Activated T-cell treated with anti-CD3 and anti-CD28 coated beads for 1 hour (primary cell): ENCODE measurements at places on chromosomes 7 and 10.
A peak's percentile ranks its signal among the peaks of the same experiment; 100 is the strongest.

- DNase-seq = no peak
These were observed 70.1 kb upstream of the CABCOCO1 start for GRCh38 chr10:61592581-61592980.

- DNase-seq = no peak
These were observed 28.6 kb downstream of the MRPL32 start for GRCh38 chr7:42960762-42961161.

- no peak for DNase-seq
These were observed 12.8 kb downstream of the CFTR start for GRCh38 chr7:117492649-117493048.

- DNase-seq = no peak
These were observed 126.5 kb upstream of the UNC5B start for GRCh38 chr10:71085689-71086438.

DNA sequence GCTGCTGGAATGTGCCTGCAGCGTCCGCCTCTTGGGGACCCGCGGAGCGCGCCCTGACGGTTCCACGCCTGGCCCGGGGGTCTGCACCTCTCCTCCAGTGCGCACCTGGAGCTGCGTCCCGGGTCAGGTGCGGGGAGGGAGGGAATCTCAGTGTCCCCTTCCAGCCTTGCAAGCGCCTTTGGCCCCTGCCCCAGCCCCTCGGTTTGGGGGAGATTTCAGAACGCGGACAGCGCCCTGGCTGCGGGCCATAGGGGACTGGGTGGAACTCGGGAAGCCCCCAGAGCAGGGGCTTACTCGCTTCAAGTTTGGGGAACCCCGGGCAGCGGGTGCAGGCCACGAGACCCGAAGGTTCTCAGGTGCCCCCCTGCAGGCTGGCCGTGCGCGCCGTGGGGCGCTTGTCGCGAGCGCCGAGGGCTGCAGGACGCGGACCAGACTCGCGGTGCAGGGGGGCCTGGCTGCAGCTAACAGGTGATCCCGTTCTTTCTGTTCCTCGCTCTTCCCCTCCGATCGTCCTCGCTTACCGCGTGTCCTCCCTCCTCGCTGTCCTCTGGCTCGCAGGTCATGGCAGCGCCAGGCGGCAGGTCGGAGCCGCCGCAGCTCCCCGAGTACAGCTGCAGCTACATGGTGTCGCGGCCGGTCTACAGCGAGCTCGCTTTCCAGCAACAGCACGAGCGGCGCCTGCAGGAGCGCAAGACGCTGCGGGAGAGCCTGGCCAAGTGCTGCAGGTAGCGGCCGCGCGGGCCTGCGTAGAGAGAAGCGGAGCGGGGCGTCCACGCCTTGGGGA is 645 bp downstream of the SLC26A4 start:
- DNase-seq = peak; percentile 2

GRCh38 chr10:48336978-48337599 is 30.6 kb downstream of the MAPK8 start:
- no peak for DNase-seq
